Fibroblast of skin of scalp (primary cell): ENCODE measurements at places on chromosomes 11 and 22.

DNA sequence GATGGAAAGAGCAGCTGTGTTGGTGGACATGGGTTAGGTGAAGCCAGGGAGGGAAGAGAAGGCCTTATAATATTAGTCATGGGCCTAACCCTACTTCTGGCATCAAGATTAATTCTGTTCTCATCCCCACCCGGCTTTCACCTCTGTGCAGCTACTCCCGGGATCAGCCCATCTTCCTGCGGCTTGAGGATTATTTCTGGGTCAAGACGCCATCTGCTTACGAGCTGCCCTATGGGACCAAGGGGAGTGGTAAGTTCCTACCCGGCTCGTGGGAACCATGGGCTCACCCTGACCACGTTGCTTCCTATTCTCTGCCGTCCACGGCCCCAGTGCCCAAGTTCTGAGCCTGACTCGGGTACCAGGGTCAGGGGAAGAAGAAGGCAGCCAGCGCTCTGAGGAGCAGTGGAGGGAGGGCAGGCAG, 51.6 kb downstream of the ST3GAL4 start:
- no peak for DNase-seq

DNA sequence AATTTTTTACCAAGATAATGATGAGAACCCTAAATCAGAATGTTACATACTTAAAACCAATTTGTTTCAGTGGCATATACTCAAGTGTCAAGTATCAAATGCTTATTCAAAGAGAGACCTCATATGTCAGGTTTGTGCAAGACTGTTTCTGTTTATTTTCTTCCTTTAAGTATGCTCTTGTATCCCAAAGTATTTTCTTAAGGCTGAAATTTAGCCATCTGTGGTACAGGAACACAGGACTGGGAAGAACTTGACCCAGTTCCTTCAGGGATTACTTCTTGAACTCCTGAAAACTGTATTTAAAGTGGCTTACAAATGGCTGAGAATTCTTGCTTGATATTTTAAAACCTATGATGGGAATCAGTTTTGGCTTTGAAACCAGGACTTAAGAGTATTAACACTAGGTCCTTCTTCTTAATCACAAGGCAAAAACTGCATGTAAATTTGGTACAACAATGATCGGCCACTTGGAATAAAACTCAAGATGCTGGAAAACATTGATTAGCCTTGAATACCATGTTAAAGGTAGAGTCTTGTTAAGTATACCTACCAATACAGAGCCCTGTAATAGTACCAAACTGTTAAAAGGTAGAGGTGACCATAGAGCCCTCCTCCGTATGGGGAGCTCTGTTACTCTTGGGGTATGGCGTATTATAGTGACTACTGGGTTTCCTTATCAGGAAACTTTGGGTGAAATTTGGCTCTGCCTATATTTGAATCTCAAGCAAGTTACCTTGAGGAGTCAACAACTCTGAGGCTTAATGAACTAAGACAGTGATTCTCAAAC, 95.9 kb downstream of the BLID start:
- DNase-seq: no peak

DNA sequence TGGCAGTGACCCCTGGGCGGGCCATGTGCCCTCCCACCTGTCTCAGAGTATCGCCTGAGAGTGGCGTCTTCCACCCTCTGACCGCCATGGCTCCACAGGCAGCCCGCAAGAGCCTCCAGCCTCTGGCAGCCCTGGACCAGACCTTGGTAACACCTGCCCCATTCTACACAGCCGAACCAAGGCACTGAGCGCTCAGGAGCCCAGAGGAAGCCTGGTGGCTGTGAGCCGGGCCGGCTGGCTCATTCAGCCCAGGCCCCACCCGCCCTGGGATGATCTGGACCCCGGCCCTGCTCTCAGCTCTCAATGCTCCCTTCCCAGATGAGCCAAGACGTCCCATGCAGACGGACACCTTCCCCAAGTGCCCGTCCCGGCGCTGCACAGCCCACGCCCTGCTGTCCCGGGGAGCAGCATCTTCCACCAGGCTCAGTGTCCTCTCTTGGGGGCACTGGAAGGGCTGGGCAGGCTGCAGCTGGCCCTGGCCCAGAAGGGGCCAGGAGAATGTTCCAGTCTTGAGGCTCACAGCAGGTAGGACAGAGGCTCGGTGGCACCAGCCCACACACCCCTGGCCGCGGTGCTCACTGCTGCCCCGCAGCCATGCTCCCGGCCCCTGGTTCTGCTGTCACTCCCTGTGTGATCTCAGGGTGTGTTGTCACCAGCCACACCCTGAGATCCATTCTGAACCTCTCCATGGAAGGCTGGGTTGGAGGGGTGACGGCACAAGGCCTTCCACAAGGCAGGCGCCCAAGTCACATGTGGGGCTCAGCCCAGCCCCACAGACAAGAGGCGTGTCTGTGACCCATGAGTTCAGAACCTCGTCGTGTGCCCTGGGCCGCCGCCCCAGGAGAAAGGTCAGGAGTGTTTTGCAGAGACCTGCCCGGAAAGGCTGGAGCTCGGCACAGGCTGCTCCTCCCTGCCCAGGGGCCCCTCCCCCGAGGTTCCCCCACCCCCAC, 24.2 kb upstream of the PPARA start:
- DNase-seq: no peak

GRCh38 chr11:109885006-109885405, 208.2 kb upstream of the ZC3H12C start:
- no peak for DNase-seq

GRCh38 chr11:126588630-126589491, 233.4 kb downstream of the ST3GAL4 start:
- DNase-seq: no peak

DNA sequence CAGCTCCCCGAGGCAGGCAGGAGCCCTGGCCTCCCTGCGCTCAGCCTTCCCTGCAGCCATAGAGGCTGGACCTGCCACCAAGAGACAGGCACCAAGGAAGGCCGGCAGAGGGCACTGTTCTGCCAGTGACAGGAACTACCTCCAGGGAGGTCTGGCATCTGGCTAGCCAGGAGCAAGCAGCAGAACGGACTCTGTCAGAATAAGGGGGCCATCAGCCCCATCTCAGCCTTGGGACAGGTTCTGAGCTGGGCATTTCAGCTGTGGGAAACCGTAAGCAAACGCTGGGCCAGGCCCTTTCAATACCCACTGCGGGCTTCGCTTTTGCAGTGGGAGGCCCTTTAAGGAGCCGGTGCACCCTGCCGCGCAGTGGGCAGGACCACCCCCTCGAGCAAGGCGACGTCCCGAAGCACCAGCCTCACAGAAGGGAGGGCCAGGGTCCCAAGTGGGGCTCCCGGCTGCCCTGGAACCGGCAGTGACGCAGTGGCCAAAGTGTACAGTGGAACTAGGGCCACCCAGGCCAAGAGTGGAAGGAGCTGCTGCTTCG, 18.2 kb downstream of the IFT27 start:
- peak; percentile 66 for DNase-seq
